ENCODE measurements at places on chromosomes 13 and 19. TPM values are rescaled to one million over a fixed set of nuclear protein-coding genes. Genes with fewer than 3 reads are reported as not detected.

Gene SHANK1
- total RNA-seq, result 6.3 TPM

DNA sequence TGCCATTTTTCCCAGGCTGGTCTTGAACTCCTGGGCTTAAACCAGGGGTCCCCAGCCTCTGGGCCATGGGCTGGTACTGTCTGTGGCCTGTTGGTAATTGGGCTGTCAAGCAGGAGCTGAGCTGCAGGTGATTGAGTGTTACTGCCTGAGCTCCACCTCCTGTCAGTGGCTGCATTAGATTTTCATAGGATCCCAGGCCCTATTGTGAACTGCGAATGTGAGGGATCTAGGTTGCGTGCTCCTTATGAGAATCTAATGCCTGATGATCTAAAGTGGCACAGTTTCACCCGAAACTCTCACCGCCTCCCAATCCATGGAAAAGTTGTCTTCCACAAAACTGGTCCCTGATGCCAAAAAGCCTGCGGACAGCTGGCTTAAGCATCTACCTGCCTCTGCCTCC, 16.6 kb upstream of the ZNF536 start:
- no peak for DNase-seq

DNA sequence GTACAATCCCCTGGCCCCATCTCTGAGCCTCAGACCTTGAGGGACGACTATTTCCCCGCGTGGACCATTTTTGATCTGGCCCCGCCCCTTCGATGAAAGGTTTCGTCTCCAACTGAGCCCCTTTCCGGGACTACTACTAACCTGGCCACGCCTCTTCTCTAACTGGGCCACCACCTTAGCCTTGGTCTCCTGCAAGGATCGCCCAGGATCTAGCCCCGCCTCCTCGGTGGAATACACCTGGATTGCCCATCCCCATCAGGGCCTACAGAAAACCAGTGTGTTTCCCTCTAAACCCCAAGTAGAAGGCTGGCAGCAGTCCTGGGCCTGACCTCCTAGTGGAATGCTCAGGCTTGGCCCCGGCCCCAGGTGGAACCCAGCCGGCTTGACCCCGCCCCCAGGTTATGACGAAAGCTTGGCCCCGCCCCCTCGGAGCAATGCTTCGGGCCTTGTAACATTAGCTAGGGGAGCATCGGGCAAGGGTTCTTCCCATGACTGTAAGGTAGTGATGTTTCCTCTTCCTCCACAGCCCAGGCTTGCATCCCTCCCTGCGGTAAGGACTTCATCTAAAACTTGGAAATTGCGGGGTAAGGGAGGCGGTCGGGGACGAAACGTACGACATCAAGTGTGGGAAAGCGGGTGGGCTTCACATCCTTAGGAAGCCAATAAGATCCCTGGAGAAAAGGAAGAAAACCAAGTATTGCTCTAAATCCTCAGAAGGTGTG, 9.1 kb downstream of the SPACA6 start:
- peak; percentile 75 for DNase-seq

- no peak for DNase-seq
Observed at GRCh38 chr13:25136880-25137787, 35.0 kb downstream of the AMER2 start.

DNA sequence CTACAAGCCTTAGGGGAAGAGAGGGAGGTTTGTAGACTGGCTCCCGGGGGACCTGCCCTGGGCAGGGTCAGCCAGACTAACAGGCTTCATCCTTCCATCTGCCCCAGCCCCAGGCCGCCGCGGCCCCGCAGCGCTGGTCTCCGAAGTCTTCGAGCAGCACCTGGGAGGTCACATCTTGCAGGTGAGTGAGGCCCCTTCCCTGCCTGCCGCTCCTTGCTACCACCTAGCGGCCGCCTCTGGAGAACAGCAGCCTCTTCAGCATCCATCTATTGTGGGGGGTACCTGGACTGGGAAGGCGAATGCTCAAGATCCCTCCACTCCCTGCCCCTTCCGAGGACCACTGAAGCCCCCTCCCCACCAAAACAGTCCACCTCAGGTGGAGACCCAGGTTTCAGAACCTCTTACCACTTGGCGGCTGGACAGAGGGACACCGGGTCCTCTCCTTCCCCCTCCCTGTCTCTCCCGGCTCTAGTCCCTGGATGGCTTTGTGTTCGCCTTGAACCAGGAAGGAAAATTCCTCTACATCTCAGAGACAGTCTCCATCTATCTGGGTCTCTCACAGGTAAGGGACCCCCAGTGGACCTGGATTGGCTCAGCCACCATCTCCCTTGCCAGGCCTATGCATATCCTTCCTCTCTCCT, 12.7 kb downstream of the NPAS1 start:
- DNase-seq, result peak; percentile 50

DNA sequence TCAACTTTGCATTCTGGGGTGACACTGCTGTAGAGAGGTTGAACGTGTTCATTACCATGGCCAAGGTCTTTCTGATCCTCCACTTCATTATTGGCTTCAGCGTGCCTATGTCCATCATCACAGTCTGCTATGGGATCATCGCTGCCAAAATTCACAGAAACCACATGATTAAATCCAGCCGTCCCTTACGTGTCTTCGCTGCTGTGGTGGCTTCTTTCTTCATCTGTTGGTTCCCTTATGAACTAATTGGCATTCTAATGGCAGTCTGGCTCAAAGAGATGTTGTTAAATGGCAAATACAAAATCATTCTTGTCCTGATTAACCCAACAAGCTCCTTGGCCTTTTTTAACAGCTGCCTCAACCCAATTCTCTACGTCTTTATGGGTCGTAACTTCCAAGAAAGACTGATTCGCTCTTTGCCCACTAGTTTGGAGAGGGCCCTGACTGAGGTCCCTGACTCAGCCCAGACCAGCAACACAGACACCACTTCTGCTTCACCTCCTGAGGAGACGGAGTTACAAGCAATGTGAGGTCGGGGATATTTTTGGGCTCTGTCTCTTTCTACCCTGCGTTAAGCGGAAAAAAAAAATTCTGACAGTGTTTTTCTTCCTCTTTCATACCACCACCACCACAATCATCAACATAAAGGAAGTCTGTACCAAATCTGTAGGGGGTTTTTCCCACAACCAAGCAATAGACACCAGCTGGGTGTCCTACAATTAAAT, 29.5 kb downstream of the FPR3 start:
- peak; percentile 8 for DNase-seq

GRCh38 chr13:60619461-60619860, 222.4 kb downstream of the TDRD3 start:
- no peak for DNase-seq

Gene LRFN3
- 3.0 TPM for total RNA-seq

Gene C19orf38
- 3.9 TPM for total RNA-seq

- no peak for DNase-seq
Observed at GRCh38 chr13:26895808-26896466, 135.4 kb upstream of the GPR12 start.

Gene LCP1
- total RNA-seq, result 19.5 TPM

DNA sequence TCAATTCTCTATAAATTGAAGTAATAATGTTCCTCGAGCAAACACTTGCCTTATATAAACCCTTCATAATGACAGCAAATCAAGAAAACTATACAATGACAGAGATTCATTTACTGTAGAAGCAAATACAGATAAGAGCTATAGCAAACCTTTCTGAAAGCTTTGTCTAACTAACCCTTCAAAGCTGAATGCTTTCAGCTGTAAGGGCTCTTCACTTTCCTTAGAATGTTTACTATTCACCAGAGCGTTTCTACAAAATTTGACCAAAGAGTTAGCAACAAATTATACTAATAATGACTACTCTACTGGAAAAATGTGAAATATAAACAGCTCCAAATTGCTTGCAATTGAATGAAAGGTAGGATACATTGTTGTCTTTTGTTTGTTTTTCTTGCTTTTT, 218.1 kb downstream of the SLITRK5 start:
- no peak for DNase-seq

GRCh38 chr13:24672141-24673132, 7.8 kb upstream of the ATP12A start:
- peak; percentile 31 for DNase-seq

DNA sequence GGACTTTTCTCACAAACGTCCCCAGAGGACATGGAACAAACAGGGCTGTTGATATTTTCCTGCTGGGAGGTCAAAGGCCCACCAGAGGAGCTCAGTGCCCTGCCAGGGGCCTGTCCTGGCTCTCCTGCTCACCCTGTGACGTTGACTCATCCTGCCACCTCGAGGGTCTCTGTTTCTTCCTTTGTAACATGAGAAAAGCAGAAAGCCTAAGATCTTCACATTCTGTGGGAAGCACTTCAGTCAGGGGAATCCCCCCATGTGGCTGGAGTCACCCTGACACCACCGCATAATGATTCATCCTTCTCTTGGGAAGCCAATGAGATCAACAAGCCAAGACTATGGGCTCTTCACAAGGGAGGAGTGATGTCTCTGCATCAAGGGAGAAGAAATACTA, 147.9 kb downstream of the KATNAL1 start:
- no peak for DNase-seq

Gene NDUFA11
- 139 TPM for total RNA-seq

DNA sequence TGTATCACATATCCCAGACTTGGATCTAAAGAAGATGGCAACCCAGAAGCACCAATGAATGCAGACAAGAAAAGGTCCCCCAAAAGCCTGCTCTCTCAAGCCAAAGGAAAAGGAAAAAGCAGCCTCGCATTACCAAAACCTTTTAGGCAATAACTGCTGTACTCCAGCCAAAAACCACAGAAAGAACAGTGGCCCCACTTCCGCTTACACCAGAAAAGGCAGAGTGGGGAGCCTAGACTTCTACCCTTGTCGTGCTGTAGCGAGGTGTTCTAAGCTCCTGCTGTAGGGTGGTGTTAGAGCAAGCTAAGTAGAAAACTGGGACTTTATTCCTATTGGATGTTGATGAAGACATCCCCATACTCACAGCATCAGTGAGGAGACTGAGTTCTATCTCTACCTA, 244.0 kb upstream of the RXFP2 start:
- DNase-seq, result no peak

Gene SIGLEC11
- total RNA-seq, result 0.92 TPM
